ENCODE measurements at places on chromosomes 12 and 14. TPM values are rescaled to one million over a fixed set of nuclear protein-coding genes. Genes with fewer than 3 reads are reported as not detected.
A peak's percentile ranks its signal among the peaks of the same experiment; 100 is the strongest.

DNA sequence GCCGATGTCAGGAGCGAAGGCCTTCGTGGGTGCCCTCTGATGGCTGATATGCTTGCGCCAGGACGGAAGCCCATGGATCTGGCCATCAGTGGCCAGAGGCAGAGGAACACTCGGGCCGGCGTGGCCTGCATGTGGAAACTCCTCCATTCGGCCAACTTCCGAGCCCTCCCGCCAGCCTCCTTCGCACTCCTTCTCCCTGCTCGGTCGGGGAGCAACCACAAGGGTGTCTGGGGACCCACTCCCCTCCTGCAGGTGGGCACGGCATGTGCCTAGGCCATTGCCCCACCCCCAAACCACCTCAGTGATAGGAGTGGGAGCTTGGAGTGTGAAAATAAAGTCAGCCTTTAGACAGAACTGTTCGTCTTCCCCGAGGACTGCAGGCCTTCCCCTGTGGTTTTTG is 231.3 kb downstream of the BCL11B start:
- no peak overlapping the region for H3K4me3 ChIP-seq
- DNase-seq = no peak
- H3K4me1 ChIP-seq = peaks cover 4% of the 10 kb centered on the region
- H3K27me3 ChIP-seq = no peaks in the 10 kb centered on the region
- H3K27ac ChIP-seq = no peak overlapping the region

DNA sequence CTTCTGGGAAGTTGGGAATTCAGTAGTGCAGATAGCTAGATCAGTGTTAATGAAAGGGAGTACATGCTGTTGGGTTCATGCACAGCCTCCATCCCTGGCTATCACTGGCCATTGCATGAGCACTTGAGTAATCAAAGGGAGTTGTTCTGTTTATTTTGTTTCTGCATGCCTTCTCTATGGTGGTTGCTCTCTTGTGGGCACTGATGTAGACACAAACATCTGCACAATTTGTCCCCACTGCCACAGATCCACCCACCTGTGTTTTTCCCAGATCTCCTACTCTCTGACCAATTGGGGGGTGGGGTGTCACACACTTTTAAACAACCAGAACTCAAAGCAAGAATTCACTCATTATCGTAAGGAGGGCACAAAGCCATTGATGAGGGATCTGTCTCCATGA is 89.7 kb upstream of the DHRS4 start:
- no peaks in the 10 kb centered on the region for H3K4me1 ChIP-seq
- no peak for DNase-seq
- no peak overlapping the region for H3K4me3 ChIP-seq
- no peaks in the 10 kb centered on the region for H3K36me3 ChIP-seq
- no peaks in the 10 kb centered on the region for H3K27me3 ChIP-seq

The GALNT16 gene
- total RNA-seq = 2.7 TPM

The FRMD6 gene
- total RNA-seq = 9.7 TPM

GRCh38 chr12:94326727-94327126 is 132.9 kb downstream of the CEP83 start:
- no peak overlapping the region for H3K4me3 ChIP-seq
- DNase-seq = no peak
- H3K27ac ChIP-seq = no peak overlapping the region

DNA sequence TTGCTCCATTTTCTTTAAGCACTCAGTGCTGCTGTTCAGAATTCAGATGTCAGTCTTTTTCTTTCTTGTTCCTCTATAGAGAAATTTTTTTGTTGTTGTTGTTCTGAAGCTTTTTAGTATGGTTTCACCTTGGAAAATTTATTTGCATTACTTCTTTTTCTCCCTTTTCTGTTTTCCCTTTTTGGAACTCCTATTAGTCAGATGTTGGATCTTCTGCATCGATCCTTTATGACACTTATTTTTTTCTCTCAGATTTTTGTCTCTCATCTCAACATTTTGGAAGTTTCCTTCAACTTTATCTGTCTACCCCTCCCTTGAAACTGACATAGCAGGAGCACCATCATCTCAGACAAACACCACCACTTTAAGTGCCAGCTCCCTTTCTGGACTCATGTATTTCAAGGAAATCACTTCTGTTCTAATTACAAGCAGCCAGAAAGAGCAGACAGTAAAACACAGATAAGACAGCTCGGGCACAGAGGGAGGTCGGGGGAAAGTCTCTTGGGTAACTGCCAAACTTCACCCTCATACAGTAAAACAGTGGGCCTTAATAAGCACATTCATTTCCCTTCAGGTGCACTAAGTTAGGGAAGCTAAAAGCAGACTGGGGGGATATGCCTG is 222.7 kb upstream of the PLXNC1 start:
- no peak overlapping the region for H3K4me3 ChIP-seq
- no peaks in the 10 kb centered on the region for H3K4me1 ChIP-seq
- no peak overlapping the region for H3K27ac ChIP-seq

The OR6C1 gene
- total RNA-seq = not detected

The EXOC3L4 gene
- total RNA-seq = 2.7 TPM

DNA sequence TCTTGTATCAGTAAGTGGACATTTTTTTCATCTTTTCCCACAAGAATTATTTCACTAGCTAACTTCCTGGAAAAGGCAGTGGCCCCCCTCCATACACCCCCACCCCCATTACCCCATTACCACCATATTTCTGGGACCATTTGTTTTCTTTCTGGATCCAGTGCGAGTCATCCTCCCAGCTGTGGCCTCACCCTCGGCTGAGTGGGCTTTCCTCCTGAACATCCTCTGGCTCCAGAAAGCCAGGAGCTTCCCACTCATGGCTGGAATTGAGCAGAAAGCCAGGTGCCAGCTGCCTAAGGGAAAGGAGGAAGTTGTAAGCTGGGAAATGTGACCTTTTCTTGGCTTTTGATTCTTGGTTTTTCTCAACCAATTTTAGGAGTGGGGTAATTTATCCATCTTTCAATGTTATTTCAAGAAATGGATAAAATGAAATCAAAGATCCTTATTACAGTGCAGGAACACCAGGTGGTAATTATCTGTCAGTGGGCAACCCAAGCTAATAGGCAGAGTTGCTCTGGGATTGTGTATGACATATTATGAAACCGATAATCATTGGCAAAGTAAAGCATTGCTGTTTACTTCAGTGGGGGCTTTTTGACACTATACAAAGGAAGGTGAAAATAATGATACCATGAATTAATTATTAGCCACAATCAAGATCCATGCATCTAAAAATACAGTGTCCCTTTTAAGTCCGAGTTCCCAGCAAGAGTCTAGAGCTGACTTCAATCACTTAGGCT is 124.6 kb downstream of the KICS2 start:
- no peak for DNase-seq
- H3K36me3 ChIP-seq = no peaks in the 10 kb centered on the region
- H3K4me1 ChIP-seq = no peaks in the 10 kb centered on the region
- no peak overlapping the region for H3K4me3 ChIP-seq
- H3K27ac ChIP-seq = no peak overlapping the region

DNA sequence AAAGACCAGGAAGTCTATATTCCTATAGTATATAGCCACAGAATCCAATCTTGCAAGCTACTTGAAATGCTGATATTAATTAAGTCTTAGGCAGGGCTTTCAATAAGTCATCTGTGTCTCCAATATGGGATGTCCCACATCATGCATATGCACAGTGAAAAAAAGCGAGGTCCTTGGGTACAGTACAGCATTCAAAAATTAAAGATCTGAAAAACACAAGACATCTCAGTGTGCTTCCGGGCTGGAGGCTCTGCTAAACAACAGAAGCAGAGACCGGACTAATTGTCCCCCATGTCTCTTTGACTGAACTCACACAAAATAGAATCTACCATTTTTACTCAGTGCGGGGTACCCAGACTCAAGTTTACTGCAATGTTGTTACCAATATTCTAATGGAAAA is 156.0 kb downstream of the DAD1 start:
- no peaks in the 10 kb centered on the region for H3K36me3 ChIP-seq
- no peak overlapping the region for H3K4me3 ChIP-seq
- H3K27ac ChIP-seq = no peak overlapping the region
- DNase-seq = no peak

The NIN gene
- 34.8 TPM for total RNA-seq

GRCh38 chr12:18439541-18439940 is 178.2 kb downstream of the PIK3C2G start:
- no peaks in the 10 kb centered on the region for H3K36me3 ChIP-seq
- H3K27me3 ChIP-seq = no peaks in the 10 kb centered on the region
- no peak overlapping the region for H3K27ac ChIP-seq
- no peak for DNase-seq
- no peaks in the 10 kb centered on the region for H3K4me1 ChIP-seq
- H3K4me3 ChIP-seq = no peak overlapping the region

The STAT6 gene
- 288 TPM for total RNA-seq

DNA sequence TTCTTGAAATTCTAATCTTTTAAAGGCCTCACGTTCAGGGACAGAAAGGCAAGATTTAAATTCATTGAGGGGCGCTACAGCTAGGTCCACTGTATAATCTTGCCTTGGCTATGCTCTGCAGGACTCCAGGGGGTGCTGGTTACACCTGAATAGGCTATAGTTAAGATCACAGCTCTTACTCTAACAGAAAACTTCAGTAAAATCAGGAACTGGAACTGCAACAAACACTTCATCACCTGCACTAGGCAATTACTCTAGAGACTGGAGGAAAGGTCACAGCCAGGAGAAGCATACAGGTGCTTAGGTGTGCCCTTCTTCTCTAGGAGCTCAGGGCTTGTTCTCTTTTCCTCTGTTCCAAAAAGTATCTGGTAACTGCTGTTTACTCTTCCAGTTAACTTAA is 20.9 kb downstream of the SLCO1C1 start:
- H3K36me3 ChIP-seq = no peaks in the 10 kb centered on the region
- no peaks in the 10 kb centered on the region for H3K27me3 ChIP-seq
- no peak overlapping the region for H3K27ac ChIP-seq
- H3K4me1 ChIP-seq = no peaks in the 10 kb centered on the region
- no peak overlapping the region for H3K4me3 ChIP-seq
- DNase-seq = no peak

The ACOT4 gene
- 1.3 TPM for total RNA-seq

DNA sequence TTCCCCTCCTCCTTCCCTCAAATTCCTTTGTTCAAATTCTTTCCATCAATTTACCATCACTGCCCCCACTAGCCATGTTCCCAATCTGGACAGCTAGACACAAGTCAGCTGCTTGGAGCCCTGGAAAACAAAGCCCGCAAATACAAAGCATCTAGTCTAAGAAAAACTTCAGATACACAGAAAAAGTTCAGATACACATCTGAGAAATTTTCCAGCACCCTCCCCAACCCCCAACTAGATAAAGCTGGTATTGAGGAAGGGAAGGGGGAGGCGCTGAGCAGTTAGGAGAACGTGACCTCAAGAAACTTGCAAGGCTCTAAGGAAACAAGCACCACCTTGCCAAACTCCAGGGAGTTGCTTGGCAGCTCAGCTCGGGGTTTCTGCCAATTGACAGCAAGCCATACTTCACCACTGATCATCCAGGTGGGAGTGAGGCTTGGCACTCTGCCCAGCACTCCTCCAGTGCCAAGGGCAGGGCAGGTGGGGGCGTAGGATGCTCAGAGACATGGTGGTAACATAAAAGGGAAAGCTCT is 5.1 kb upstream of the CNIH1 start:
- H3K4me3 ChIP-seq = no peak overlapping the region
- H3K4me1 ChIP-seq = peaks cover 6% of the 10 kb centered on the region
- H3K27me3 ChIP-seq = no peaks in the 10 kb centered on the region
- H3K27ac ChIP-seq = no peak overlapping the region
- H3K36me3 ChIP-seq = no peaks in the 10 kb centered on the region

The TNFRSF1A gene
- total RNA-seq = 207 TPM

- no peak overlapping the region for H3K27ac ChIP-seq
- DNase-seq = no peak
- no peaks in the 10 kb centered on the region for H3K36me3 ChIP-seq
- H3K27me3 ChIP-seq = no peaks in the 10 kb centered on the region
- no peaks in the 10 kb centered on the region for H3K4me1 ChIP-seq
Measured at GRCh38 chr12:17372508-17372907, 717.5 kb downstream of the RERGL start.

- no peaks in the 10 kb centered on the region for H3K27me3 ChIP-seq
- DNase-seq = no peak
- no peaks in the 10 kb centered on the region for H3K36me3 ChIP-seq
- no peaks in the 10 kb centered on the region for H3K4me1 ChIP-seq
- no peak overlapping the region for H3K4me3 ChIP-seq
Measured at GRCh38 chr14:88950069-88950468, 125.6 kb downstream of the TTC8 start.

GRCh38 chr12:5429741-5430557 is 2.0 kb upstream of the NTF3 start:
- peak overlapping the region; percentile 17 for H3K4me3 ChIP-seq
- H3K27me3 ChIP-seq = peaks cover 5% of the 10 kb centered on the region
- H3K27ac ChIP-seq = no peak overlapping the region
- H3K36me3 ChIP-seq = no peaks in the 10 kb centered on the region
- H3K4me1 ChIP-seq = peaks cover 22% of the 10 kb centered on the region

DNA sequence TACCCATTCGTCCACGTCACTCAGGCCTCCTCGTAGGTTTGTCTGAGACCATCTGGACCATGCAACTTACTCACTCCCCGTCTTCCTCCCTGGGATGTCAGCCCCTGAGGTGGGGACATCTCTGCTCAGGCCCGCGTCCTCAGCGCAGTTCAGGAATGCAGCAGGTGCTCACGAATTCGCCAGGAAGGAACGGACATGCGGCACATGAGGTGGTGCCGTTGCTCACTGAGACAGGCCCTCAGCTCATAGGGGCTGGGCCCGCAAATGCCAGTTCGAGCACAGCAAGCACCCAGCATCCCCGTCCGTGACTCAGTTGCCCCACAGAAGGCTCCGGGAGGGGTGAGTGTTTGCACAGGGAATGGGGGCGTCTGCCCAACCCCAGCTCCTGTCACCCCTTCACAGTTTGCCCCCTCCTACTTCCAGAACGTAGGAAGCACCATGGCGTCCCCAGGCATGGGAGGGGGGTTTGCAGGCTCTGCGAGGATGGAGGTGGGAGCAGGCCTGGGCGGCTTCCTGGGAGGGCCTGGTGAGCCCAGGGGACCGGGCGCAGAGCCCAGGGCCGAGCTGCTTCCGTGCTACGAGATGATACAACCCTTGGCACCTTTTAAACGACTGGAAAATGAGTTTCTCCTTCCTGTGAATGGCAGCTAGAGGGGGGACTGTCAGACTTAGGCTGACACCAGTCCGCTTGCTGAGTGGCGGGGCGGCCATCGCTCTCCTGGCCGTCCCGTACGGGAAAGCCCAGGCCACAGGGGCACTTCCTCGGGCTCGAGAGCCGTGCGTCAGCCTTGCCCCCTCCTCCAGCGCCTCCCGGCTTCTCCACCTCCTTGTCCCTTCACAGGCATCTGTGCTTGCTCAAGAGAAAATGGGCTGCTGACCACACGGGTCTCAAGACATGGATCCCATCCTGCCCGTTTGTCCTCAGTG is 6.9 kb downstream of the GALNT9 start:
- no peaks in the 10 kb centered on the region for H3K27me3 ChIP-seq
- H3K27ac ChIP-seq = no peak overlapping the region
- H3K4me3 ChIP-seq = no peak overlapping the region
- DNase-seq = peak; percentile 70
- no peaks in the 10 kb centered on the region for H3K4me1 ChIP-seq
